ENCODE measurements at places on chromosomes 13 and 19. TPM values are rescaled to one million over a fixed set of nuclear protein-coding genes. Genes with fewer than 3 reads are reported as not detected.

Gene FLT3
- not detected for total RNA-seq

Gene PLIN4
- 0.21 TPM for total RNA-seq

Gene TMEM259
- total RNA-seq = 72.8 TPM

Gene PTGIR
- total RNA-seq = 0.10 TPM

Gene CD33
- total RNA-seq = not detected

Gene OSCAR
- total RNA-seq = not detected
